Lower lobe of right lung (tissue), 2 donors: ENCODE measurements at places on chromosomes 5 and 9. TPM values are rescaled to one million over a fixed set of nuclear protein-coding genes. Genes with fewer than 3 reads are reported as not detected.

GRCh38 chr9:34093578-34093977, 32.9 kb downstream of the DCAF12 start:
- DNase-seq = no peak

- no peak for DNase-seq
Measured at GRCh38 chr5:146906803-146907202, 28.2 kb upstream of the PPP2R2B start.

GRCh38 chr9:137647096-137647714, 28.4 kb downstream of the EHMT1 start:
- DNase-seq = no peak

DNA sequence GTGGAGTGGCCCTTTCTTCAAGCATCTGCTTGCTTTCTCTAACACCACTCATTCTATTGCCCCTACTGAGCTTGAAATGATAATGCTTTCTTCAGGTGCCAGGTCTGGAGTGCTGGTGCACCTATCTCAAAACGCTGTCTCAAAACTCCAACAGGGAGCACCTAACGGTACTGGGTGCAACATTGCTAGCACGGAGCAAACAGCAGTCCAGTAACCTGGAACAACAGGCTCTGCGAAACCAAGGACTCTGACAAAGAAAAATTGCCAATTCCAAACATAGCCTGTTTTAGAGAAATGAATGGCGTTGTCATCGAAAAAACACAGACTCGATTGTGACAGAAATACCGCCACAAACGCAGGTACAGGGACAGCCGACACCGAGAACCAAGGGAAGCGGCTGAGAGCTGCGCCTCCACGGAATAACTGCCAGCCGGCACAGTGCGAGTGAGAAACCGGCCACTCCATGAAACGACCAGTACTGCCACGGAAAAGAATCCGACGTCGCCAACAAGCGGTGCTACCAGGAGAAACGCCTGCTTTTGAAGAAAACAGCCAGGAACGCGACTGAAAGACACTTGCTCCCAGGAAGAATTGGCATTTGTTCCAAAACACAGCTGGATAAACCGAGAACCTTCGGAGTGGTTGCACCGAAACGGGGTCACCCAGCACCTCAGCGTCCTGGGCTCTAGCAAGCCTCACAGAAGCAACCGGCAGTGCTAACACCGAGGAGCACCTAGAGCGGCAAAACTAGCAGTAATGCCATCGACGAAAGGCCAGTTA, 3.1 kb downstream of the ANXA2R start:
- no peak for DNase-seq

GRCh38 chr9:9846557-9846956, 766.2 kb downstream of the PTPRD start:
- no peak for DNase-seq

Gene TAF1L
- total RNA-seq = not detected

DNA sequence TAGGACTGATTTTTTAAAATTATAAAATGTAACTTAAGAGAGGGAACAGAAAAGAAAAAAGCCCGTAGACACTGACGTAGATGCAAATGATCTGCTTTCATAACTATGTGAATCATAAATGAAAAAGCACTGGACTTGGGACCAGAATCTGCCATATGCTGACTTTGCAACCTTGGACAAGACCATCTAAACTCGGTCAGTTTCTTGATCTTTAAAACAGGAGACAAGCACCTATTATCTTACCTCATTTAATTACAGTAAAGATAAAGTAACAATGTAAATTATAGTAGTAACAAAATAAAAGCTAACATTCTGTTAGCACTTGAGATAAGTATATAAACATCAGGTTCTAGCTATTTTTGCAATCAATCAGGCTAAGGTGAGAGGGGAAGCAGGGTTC, 20.0 kb downstream of the FBXW2 start:
- no peak for DNase-seq

GRCh38 chr9:127884427-127884911, 7.0 kb upstream of the AK1 start:
- DNase-seq = peak; percentile 52

Gene PDE8B
- total RNA-seq = 5.3 TPM

DNA sequence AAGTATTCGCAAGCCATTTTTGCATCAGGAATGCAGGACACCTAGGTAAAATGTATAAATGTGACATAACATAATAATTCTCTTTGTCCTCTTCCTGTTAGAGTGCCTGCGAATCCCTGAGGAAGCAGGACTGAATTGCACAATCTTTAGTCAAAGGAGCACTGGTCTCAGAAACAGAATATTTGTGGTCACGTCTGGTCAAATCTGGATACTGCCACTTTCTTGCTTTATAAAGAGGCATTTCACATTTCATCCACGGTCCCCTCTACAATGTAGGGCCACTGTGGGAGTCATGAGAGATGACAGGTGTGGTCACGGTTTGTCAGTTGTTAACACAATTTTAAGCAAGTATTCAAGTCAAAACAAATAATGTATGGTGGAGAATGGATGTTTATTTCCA, 564.0 kb downstream of the IRX1 start:
- no peak for DNase-seq

- no peak for DNase-seq
Measured at GRCh38 chr9:132615774-132616173, 33.4 kb downstream of the BARHL1 start.

Gene PCDHAC2
- total RNA-seq = 5.8 TPM

Gene TAF11L10
- total RNA-seq = not detected

- no peak for DNase-seq
Measured at GRCh38 chr5:158785397-158785796, 314.3 kb downstream of the EBF1 start.

DNA sequence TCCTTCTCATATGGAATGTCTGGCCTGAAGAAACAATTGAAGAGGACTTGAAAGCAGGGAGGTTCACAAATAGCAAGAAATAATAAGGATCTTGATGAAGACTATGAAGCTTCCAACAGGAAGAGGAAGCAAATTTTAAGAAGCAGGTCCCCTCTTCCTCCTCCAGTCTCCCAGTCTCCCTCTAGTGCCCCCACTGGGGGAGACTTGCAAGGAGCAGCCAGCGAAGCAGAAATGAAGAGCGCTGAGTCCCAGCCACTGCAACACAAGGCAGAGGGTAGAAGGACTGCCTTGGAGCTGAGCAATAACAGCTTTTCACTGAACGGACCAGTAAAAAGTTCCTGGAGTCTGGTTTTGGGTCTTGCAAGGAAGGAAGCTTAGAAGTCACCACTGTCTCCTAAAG, 32.6 kb upstream of the ACO1 start:
- DNase-seq = no peak

- DNase-seq = no peak
Measured at GRCh38 chr5:175772747-175773533, 98.4 kb upstream of the CPLX2 start.

Gene LCNL1
- total RNA-seq = 1.9 TPM

GRCh38 chr5:172926008-172926523, 33.2 kb upstream of the RPL26L1 start:
- DNase-seq = no peak

Gene PGM5
- total RNA-seq = 26.3 TPM

Gene BHMT2
- total RNA-seq = 3.9 TPM

Gene LRRC26
- total RNA-seq = 1.0 TPM

DNA sequence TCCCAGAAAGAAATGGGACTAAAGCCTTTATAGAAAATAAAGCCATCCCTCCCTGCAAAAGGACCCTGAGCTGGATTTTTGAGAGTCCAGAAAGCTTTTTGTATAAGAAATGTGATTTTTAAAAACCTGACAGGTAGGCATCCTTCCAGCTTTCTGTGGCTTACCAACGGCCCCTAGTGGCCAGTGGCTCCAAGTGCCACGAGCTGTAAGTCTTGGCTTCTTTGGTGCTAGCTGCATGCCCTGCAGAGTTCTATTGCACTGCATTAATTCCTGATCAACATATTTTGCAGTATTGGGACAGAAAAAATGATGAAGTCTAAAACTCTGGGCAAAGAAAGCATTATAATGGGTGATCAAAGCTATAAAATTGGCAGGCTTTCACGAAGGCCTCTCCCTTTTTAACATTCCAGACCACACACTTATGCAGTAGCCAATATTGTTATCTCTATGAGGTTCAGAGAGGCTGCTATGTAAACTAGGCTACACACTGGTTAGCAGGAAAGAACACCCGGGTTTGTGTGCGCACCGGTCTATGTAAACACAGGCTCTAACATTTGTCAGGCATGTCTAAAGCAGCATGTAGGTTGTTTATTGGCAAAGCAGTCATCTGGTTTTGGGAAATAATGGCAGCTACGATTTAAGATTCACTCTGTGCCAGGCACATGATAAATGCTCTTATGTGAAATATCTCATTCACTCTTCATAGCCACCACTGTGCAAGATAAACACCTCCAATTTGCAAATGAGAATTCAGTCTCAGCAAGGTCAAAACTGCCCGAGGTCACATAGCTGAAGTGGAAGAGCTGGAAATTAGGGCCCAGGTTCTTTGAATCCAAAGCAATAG, 55.2 kb downstream of the NMUR2 start:
- DNase-seq = peak; percentile 45

Gene MAP1B
- 20.6 TPM for total RNA-seq

Gene SSBP2
- 41.1 TPM for total RNA-seq

Gene RANBP6
- 15.3 TPM for total RNA-seq

DNA sequence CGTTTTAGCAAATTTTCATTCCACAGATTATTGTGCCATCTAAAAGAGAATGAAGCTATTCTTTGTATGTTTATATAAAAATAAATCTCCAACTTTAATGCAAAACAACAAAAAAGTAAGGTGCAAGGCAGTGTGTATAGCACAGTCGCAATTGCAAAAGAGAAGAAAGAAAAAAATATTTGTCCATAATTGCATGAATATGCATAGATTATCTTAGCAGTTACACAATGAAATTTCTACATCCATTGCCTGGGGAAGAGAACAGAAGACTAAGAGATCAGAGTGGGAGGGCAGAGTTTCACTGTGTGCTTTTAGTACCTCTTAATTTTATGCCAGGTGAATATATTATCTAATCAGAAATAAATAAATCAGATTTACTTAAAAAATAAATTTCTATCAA, 86.4 kb upstream of the LHFPL2 start:
- DNase-seq = no peak

- DNase-seq = peak; percentile 87
Measured at GRCh38 chr9:89549031-89549644, 51.2 kb upstream of the SEMA4D start.

- DNase-seq = no peak
Measured at GRCh38 chr9:123322273-123323195, 33.5 kb upstream of the CRB2 start.

DNA sequence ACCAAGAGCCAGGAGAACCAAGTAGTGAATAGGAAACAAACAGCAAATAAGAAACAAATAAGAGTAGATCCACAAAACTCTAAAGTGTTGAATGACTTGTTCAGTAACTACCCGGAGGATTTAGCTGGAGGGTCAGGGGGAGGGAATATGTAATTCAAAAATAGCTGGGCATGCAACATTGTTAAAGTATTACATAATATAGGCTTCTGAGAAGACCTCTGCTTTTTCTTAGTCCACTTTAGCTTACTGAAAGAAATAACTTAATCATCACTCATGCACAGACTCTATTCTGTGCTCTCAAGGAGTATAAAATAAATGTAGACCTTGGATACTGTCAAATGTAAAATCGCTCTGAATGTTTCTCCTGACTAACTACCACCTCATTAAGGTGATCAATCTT, 183.2 kb upstream of the POU5F2 start:
- no peak for DNase-seq

Gene PLPP6
- total RNA-seq = 5.3 TPM

DNA sequence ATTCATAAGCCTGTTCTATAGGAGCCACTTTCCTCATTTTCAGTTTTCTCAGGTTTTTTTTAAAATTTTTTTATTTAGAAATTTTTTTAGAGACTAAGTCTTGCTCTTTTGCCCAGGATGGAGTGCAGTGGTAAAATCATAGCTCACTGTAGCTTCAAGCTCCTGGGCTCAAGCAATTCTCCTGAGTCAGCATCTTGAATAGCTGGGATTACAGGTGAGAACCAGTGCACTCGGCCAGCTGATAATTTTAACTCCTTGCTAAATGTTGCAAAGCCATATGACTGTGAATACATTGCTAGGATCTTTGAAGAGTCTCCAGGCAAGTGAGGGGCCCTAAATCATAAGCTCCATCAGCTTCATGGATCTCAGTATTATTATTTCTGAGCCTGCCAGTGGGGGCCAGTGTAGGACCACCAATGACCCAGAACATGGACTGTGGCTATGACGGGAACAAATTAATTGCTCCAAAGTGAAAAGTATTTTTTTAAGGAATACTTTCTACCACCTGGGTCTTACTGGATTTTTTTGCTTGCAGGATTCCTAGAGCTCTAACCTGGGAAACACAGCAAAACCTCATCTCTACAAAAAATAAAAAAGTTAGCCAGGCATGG, 5.7 kb upstream of the GAPVD1 start:
- DNase-seq = no peak

- DNase-seq = no peak
Measured at GRCh38 chr5:136132087-136132486, 558 bp upstream of the SMAD5 start.

GRCh38 chr9:27792971-27793689, 219.8 kb upstream of the C9orf72 start:
- DNase-seq = no peak

GRCh38 chr5:119541716-119542115, 87.6 kb upstream of the FAM170A start:
- DNase-seq = no peak

DNA sequence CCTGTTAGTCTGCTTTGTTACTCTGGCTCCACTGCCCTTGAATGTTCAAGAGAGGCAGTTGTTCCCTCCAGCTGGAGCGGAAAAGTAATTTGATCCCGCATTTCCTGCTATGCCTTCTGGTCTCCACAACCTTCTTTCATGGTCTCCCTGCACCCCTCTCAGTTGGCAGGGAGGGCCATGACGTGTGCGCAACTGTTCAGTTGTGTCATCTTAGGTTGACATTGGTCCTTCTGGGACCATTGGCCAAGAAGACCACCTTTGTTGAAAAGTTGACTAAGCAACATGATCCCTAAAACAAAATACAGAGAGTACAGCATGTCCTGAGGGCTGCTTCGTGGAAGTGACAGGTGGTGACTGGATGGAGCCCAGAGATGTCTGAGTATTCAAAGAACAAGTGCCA, 192.5 kb upstream of the TUT7 start:
- DNase-seq = no peak

DNA sequence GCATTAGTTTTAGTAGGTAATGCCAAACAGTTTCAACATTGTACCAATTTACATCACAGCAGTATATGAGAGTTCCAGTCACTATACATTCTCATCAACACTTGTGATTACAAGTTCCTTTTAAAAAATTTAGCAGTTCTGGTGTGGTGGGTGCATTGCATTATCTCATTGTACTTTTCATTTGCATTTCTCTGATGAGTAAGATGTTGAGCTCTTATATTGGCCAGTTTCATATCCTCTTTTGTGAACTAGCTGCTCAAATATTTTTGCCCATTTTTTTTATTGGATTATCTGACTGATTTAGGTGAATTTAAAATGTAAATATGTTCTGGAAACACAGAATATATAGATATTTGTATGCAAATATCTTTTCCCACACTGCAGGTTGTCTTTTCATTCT, 160.9 kb upstream of the NR3C1 start:
- DNase-seq = no peak

GRCh38 chr5:61667525-61668218, 335.6 kb downstream of the ZSWIM6 start:
- DNase-seq = no peak

Gene SPATA31A3
- total RNA-seq = not detected

Gene PCDHGA9
- 4.8 TPM for total RNA-seq

Gene CD72
- 4.5 TPM for total RNA-seq

Gene SMIM33
- not detected for total RNA-seq
